ENCODE measurements at places on chromosomes 6 and 20.
A peak's percentile ranks its signal among the peaks of the same experiment; 100 is the strongest.

- no peak for DNase-seq
Measured at GRCh38 chr6:79146421-79146820, 68.4 kb upstream of the PHIP start.

- DNase-seq, result no peak
Measured at GRCh38 chr6:5511954-5512353, 250.6 kb downstream of the FARS2 start.

DNA sequence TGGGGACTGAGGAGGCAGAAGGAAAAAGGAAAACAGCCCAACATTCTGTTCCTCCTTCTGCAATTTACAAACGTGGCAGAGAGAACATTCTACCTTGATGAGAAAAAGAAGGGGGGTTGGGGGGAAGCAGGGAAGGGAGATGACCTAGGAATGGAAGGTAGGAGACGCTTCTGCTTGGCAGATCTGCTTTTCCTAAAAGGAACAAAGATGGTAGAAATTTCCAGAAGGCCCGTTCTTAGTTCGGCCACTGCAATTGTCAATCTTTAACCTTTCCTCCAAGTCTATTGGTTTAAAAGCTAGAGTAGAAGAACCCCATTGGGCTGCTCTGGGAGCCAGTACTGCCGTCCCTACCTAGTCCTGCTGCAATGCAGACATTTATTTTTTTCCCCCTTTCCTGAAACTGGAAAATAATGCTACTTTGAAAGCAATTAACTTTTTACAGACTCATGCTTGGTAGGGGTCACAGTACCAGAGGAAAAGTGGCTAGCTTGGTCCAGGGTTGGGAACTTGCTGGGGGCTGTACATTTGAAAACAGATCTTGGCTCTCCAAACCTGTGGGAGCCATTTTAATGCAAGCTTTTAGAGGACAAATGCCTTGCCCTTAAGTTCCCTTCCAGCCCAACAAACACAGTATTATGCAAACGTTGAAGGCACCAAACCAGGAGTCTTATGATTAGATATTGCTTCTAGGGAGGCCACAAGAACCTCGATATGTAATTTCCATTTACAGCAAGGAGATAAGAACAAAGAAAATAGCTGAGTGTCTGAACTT is 2.6 kb downstream of the ZMYND8 start:
- DNase-seq, result no peak

DNA sequence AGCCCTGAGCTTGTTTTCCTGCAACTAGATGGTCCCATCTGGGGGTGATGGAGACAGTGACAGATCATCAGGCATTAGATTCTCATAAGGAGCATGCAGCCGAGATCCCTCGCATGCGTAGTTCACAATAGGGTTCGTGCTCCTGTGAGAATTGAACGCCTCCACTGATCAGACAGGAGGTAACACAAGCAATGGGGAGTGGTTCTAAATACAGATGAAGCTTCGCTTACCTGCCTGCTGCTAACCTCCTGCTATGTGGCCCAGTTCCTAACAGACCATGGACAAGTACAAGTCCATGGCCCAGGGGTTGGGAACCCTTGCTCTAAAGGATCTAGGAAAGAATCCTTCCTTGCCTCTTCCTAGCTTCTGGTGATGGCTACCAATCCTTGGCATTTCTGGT is 42.7 kb downstream of the RIPOR3 start:
- no peak for DNase-seq

DNA sequence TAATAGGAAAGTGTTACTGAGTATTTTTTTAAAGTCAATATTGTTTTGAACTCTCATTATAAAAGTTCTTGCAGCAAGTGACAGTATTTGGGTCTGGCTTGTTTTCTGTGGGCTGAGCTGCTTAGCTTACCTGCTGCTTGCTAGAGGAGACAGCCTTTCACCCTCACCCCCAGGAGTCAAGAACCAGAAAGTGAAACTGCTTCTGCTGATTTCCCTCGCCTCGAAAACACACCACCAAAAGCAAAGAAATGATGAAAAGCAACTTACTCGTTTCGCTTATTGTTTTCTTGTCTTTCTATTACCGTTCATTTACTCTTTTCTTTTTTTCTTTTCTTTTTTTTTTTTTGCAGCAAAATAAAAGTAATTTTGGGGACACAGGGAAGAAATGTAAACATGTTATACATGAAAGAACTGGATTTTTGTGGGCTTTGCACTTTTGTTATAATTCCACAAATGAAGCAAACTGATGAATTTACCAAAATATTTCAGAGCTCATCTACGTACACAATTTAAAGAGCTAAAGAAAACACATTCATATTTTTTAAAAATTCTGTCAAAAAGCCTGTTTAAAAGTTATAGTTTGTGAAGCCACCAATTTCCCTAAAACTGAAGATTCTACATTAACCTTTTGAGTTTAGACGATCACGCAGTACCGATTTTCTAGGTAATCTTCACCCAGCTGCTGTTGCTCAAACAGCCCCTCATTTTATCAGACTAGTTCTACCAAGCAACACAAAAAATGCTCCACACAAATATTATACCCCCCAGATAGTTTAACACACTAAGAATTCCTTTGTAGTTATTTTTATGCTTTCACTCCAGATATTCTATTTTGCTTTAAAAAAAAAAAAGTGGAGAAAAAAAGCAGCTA is 1.7 kb downstream of the SCML4 start:
- DNase-seq, result no peak

DNA sequence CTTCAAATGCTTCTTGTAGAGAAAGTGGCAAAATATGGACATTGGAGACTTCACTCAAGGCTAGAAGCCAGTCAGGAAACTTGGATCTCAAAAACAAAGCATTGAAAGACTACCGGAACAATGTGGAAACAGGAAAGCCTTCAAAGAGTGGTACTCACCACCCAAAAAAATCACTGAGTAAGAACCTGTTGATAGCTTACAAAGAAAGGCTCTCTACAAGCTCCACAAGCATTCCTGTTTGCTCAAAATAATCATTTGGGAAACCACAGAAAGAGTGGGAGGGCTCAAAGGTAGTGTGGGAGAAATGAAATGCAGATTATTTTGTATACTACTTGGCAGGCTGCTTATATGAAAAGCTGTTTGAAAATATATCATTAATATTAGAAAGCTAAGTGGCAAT is 9.5 kb upstream of the DST start:
- DNase-seq, result no peak

DNA sequence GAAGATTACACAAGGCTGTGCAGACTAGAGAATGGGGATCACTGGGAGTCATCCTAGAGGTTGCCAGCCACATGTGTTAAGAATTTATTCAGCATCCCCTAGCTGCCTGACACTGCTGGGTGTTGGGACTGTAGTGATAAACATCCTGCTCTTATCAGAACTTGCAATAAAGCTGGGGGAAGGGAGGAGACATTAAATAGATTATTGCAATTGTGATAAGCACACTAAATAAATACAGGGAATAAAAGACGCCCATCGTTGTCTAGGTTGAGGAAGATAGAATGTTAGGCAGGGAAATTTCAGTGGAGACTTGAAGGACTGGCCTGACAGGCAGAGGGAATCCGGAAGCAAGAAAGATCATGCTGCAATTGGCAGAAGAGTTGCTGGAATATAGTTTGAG is 33.2 kb upstream of the TRAM2 start:
- DNase-seq, result no peak

GRCh38 chr20:51700809-51701285 is 67.3 kb downstream of the ATP9A start:
- DNase-seq, result no peak

DNA sequence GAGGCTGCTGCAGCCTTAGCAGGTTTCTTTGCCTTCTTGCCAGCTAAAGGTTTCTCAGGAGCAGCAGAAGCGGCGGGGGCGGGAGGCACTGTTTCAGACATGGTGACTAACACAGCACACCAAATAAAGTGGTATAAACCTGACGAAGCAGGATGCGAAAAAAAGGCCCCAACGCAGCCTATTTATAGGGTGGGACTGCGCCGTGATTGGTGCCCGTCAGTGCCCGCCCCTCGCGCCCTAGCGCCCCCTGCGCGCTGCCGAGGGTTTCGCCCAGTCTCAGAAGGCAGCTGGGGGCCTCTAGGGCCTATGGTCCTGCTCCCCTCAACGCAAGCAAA is 55.0 kb downstream of the TRIM38 start:
- DNase-seq, result no peak

GRCh38 chr6:36386495-36387439 is 702 bp downstream of the ETV7 start:
- DNase-seq, result peak; percentile 33

All from smooth muscle cell of the brain vasculature (primary cell).